ENCODE measurements at places on chromosomes 3 and 15.
A peak's percentile ranks its signal among the peaks of the same experiment; 100 is the strongest.

DNA sequence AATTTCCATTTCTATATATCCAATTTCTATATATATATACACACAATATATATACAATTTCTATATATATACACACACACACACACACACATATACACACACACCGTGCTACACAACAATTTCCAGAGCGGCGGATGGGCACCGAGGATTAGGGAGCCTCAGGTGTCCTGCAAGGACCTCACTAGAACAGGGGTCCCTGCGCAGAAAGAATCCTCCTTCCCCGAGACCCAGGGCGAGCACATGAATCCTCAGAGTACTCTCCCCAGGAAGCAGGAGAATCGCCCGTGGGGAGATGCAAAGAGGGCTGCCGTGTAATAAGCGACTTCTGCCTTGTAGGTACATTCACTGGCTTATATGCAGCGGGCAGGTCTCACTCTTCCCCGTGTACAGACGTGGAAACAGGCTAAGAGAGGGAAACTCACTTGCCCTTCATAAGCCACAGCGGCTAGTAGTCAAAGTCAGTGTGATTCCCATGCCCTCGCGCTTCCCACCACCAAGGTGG lies 467 bp downstream of the PIF1 start:
- no peak for DNase-seq

GRCh38 chr15:62857411-62857853 lies 185.1 kb upstream of the TPM1 start:
- no peak for DNase-seq

DNA sequence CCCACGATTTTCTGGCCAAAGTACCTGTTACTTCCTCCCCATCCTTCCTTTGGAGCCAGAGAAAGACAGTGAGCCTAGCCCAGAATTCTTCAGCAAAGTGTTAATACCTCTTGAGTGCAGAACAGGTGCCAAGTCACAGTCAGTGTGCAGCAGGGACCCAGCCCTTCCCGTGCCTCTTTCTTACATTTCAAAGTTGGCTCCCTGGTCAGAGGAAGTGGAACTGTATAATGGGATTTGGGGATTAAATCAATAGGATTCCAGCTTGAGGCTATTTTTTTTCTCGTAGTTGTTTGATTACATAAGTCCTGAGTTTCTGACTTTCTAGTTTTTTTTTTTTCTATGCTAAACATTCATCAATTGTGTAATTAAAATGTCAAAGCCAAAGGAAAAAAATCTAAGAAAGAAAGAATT lies 52.6 kb upstream of the ABHD10 start:
- DNase-seq: no peak

GRCh38 chr15:38668898-38669391 lies 104.3 kb upstream of the RASGRP1 start:
- DNase-seq: no peak

DNA sequence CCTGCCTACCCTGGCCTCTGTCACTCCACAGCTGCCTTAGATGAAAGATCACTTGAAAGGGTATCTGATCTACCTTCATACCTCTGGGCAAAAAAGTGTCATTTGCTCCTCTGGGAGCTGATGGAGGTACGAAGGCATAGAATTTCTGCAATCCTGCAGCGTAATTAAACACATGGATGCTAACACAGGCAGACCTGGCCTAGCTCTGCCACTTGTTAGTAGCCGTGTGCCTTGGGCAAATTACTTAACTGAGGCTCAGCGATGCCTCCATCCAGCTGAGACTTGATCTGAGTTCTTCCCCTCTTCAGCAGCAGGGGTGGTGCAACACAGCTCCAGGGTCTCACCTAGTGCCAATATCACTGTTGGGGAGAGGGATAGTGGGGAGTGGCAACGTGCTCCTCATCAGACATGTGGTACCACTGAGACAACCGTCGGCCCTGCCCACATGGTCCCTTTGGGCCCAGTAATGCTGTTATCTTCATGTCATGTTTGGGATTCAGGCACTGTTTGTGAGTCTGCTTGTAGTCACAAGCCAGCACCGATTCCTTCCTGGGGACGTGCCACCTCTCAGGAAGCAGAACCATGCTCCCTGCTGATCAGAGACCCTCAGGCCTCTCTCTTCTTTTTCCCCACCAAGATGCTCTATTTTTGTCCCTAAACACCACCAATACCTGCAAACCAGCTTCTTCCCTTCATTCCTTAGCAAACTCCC lies 34.1 kb upstream of the PIAS1 start:
- no peak for DNase-seq

- DNase-seq: no peak
Measured at GRCh38 chr3:13092621-13093617, 19.7 kb upstream of the IQSEC1 start.

GRCh38 chr3:142226474-142226873 lies 1.1 kb upstream of the GK5 start:
- peak; percentile 22 for DNase-seq

DNA sequence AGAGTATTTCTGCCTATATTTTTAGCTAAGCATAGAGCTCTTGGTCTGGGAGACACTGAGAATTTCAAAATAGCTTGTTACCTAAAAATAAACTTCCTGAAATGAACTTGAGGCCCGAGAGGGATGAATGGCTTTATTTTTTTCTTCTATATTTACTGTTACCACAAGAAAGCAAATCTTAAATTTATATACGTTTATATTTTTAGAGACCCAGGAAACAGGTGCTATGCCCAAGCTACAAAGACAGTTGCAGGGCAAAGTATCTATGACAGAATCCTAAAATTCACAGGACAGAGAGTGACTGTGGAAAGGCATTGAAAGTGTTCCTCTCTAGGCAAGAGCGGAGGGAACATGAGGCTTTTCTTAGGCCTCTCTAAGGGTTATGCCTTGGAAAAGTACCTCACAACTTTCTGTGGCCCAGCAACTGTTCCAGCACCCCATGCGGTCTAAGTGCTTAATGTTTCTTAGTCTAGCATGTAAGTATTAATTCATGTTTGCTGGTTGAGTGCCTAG lies 36.5 kb downstream of the TGFBR2 start:
- no peak for DNase-seq

- DNase-seq: no peak
Measured at GRCh38 chr3:123841476-123842238, 42.5 kb downstream of the MYLK start.

DNA sequence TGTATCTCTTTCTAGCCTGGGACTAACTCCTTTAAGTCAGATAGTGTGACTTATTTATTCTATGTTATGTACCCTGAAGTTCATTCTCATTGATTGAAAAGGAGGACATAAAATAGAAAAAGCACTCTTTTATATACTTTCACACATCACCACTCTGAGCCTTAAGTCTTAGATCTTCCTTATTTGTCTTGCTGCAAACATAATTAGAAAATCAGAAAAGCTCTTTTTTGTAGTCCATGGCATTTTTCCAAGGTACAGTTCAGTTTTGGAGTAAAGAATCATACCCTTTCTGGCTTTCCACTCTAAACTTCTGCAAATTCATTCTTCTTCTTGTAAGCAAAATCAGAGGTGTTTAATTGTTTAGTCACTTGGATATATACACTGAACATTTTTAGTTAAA lies 75.5 kb downstream of the AKAP13 start:
- no peak for DNase-seq

- no peak for DNase-seq
Measured at GRCh38 chr15:53566912-53567311, 192.6 kb downstream of the WDR72 start.

DNA sequence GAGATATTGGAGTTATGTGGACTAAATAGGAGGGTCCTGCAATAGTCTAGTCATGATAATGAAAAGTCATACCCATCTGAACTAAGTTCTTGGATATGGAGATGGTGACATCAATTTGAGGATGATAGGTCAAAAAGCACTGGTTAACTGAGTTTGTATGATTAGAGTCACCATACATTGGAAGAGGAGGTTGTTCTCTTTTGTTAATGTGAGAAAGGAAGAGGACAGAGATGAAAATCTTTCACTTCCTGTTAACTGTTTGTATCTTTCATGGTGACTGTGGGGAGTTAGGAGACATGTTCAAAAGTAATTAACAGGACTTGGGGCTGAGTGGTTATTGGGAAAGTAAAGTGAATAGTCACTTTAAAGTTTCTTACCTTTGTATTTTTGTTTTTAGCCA lies 11.1 kb downstream of the TMEM62 start:
- DNase-seq: no peak

DNA sequence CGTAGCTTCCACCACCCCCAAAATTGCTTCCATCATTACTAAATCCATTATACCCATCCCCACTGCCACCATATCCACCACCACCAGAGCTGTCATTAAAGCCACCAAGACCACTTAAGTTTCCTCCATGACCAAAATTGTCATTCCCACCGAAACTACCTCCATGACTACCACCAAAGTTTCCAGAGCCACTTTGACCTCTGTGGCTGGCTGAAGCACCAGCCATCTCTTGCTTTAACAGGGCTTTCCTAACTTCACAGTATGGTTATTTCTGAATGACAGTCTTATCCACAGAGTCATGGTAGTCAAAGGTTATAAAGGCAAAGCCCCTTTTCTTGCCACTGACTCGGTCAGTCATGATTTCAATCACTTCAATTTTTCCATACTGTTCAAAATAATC lies 24.3 kb upstream of the DENND4A start:
- no peak for DNase-seq

DNA sequence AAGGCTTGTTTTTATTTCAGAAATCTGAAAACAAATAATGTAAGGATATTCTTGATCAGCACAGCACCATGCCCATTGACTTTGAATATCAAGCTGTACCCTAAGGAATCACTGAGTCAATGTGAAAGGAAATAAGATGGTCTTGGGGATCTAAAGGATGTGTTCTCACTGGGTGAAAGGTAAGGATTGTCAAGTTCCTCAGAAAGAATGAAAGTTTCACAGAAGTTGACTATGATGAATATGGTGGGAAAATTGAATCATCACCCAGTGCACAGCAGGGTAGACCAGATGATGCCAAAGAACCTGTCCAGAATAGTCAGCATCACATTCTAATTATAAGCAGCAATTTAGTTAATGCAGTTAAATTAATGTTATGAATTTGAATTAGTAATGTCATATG lies 16.2 kb downstream of the ERC2 start:
- no peak for DNase-seq

GRCh38 chr3:154095832-154096421 lies 25.3 kb upstream of the ARHGEF26 start:
- DNase-seq: no peak

GRCh38 chr3:171039674-171040073 lies 13.2 kb upstream of the SLC2A2 start:
- no peak for DNase-seq

GRCh38 chr15:81161160-81161673 lies 27.1 kb downstream of the CFAP161 start:
- DNase-seq: no peak

- no peak for DNase-seq
Measured at GRCh38 chr3:22620498-22620897, 582.6 kb upstream of the UBE2E2 start.

GRCh38 chr3:104642827-104643226 lies 723.9 kb upstream of the ALCAM start:
- no peak for DNase-seq

GRCh38 chr3:30600572-30600971 lies 5.8 kb upstream of the TGFBR2 start:
- no peak for DNase-seq

- no peak for DNase-seq
Measured at GRCh38 chr3:42019953-42020260, 58.0 kb upstream of the ULK4 start.
